Motor neuron (in vitro differentiated cells): ENCODE measurements at places on chromosomes 11 and 22. TPM values are rescaled to one million over a fixed set of nuclear protein-coding genes. Genes with fewer than 3 reads are reported as not detected.

DNA sequence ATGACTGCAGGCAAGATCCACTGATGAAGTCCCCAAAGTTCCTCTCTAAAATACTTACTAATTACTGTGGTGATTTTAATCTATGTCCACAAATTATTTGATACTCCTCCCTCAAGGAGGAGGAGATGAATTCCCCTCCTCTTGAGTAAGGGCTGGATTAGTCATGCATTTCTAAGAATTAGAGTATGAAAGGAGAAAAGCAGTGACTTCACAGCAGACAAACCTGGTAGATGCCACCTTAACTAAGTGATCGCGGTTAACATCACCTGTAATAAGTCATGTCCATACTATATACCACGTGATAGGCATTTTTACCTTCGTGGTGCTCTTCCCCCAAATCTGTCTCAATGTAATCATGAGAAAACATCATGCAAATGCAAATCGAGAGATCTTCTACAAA, 52.0 kb upstream of the TSPAN18 start:
- no peak for ATAC-seq

DNA sequence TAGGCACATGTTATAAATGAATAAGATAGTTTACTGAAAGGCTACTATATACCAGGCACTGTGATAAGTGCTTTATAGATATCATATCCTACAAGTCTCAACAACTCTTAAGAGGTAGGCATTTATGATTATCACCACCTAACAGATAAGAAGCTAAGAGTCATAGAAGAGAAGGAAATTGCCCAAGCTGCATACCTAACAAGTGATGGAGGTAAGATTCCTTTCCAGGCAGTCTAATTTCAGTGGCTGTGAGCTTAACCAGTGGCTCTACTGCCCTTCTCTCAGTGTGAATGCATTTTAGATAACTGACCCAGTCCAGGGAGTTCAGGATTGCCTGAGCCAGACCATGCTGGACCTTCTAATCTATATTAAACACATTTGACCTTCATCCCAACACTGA, 39.2 kb downstream of the HEPHL1 start:
- no peak for ATAC-seq

DNA sequence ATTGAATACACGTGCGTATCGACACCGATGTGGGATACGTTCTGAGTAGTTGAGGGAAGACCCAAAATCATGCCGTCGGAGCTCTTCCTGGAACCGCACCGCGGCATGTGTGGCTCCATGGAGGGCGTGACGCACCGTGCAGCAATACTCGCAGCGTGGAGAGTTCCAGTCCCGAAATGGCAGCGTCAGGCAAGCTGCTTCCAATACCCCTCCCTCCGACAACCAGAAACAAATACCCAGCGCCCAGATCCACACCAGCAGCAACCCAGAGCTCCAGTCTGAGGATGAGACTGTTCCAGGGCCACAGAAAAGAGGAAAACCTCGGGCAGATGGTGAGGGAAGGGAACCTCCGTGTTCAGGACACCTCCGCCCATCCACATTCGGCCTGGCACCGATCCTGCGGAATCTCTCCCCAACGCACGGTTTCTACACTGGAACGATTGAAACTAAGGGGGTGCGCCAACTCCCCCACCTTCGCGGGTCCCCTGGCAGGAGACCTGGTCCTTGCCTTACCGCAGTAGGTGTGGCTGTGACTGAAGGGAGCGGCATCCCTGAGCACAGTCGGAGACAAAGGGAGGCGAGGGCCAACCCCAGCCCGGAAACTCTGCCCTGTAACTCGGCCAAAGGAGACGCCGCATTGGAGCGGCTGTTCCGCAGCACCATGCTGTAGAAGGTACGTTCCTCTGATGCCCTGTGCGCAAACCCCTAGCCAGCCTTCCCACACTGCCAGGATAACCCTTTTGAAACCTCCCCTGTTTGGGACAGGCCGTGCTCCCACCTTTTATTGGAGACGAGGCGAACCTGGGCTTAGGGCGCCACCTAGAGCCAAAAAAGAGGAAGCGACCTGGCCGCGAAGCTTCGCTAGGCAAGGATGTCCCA, 28.2 kb downstream of the DBX1 start:
- peak; percentile 54 for ATAC-seq

- ATAC-seq, result no peak
Observed at GRCh38 chr11:23730307-23730998, 766.4 kb upstream of the LUZP2 start.

DNA sequence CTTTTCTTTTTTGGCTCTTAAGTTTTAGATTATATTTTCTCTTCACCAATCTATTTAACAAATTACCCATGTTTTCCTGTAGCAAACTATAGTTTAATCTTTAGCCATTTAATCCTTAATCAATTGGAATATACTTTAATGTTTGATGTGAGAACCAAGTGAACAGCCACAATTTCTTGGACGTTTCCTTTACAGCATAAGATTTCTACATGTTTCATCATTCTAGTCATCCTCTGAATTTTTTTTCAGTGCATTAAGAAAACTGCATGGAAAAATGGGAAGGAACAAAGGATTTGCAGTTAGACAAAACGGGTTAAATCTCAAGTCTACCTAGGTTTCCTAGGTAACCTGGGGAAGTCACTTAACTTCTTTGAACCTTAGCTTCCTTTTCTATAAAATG, 507.1 kb upstream of the CCDC90B start:
- no peak for ATAC-seq

- ATAC-seq, result no peak
Observed at GRCh38 chr22:42602470-42602869, 12.2 kb downstream of the POLDIP3 start.

DNA sequence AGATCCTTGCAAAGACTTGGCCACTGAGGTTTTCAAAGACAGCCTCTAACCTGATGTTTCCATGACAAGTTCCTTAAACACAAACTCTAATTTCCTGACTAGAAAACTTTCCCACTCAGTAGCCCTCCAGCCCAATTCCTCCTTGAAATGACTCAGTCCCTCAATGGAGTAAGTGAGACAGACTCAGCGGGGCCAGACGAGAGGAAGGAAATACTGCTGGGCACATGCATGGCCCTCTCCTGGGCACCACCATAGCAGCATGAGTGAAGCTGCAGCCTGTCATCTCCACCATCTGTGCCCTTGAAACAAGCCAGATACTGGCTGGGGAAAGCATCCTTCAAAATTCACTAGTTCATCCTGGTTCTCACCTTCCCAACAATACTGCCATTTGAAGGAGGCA, 76.2 kb upstream of the GDPD4 start:
- no peak for ATAC-seq

DNA sequence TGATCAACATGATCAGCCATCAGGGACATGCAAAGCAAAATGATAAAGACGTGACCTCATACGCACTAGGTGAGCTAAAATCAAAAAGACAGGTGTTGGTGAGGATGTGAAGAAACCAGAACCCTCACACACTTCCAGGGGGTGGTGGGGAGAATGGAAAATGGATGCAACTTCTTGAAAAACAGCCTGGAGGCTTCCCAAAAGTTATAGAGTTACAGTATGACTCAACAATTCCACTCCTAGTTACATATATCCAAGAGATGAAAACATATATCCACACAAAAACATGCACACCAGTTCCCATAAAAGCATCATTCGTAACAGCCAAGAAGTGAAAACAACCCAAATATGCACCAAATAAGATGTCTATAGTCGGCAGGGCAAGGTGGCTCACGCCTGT, 42.1 kb upstream of the APLNR start:
- peak; percentile 29 for ATAC-seq

DNA sequence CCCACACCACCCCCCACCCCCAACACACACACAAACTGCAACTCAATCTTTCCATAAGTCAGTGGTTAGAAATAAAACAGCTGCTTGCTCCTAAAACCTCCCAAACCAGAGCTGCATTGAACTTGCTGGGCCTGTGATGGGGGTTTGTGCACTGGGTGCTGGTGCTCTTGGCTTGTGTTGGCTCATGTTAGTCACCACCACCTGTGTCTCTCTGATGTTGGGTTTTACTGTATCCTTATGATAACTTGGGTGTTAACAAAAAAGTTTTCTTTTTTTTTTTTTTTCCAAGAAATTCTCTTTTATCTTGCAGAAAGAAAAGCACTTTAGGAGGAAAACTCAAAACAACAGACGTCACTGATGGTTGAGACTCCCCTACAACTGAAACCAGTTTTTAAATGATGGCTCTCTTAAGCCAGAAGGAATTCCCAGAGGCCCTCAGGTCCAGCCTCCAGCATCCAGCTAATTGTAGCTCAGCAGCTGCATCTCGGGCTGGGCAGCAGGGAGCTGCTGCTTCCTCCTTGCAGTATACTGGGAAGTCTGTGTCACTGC, 79.9 kb upstream of the DRD2 start:
- no peak for ATAC-seq

GRCh38 chr22:40385036-40385782, 14.8 kb downstream of the SGSM3 start:
- no peak for ATAC-seq

DNA sequence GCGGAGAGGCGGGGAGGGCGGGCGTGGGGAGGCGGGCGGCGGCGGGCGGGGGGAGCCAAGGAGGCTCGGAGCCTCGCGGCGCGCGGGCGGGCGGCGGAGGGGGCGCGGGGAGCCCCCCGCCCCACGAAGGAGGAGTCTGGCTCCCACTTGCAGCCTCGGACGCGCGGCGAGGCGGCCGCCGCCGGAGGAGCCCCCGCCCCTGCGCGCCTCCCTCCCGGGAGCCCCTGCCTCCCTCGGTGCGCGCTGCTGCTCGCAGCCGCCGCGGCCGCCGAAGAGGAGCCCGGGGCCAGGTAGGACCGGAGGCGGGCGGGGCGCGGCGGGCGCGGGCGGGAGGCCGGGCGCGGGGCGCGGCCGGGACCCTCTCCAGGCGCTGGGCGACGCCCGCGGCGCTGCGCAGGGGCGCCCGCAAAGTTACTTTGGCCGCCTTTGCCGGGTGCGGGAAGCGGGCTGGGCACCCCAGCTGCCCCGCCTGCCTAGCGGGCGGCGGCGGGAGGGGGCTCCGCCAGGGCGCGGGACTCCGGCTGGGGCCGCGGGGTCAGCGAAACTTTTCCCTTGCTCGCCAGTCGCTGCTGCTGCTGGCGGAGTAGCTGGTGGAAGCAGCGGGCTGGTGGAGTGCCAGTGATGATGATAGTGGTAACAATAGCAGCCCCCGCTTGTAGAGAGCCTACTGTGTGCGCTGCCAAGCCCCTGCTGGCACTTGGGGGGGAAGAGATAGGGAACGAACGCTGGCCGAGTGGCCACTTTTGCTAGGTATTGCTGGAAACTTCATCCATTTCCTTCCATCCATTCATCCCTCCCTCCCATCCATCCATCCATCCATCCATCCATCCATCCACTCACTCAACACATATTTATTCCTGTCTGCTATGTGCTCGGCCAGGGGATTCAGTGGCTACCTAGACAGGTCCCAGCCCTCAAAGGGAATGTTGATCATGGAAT, at the start of gene MPPED1:
TSS of gene MPPED1 (plus strand) at position 146 of the 939 bp plus-strand sequence. CDS start 12,972 bp downstream, outside the sequence.
- no peak for ATAC-seq

DNA sequence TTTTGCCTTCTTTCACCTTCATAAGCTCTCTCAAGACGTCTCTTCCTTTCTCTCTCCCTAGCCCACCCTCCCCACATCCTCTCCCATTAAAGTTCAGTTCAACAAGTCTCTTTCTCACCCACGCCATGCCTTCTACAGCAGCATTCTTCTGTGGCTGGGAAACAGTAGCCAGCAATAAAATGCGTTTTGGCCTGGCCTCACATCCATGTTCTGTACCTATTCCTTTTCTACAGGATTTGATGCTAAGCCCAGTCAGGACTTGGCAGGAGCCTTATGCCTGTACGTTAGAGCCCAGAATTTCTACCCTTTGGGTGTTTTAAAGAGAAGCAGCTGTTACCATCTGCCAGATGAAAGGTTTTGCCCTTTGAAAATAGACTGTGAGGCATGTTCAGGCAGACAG, 7.1 kb upstream of the CD44 start:
- ATAC-seq, result no peak

DNA sequence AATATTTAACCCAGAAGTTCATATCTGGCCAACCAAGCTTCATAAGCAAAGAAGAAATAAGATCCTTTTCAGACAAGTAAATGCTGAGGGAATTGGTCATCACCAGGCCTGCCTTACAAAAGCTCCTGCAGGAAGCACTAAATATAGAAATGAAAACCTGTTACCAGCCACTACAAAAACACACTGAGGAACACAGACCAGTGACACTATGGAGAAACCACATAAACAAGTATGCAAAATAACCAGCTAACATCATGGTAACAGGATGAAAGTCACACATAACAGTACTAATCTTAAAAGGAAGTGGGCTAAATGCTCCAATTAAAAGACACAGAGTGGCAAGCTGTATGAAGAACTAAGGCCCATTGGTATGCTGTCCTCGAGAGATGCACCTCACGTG, 311.4 kb downstream of the DYNC2H1 start:
- ATAC-seq, result peak; percentile 33

GRCh38 chr22:42745118-42745517, 24.4 kb upstream of the A4GALT start:
- no peak for ATAC-seq

GRCh38 chr11:120052196-120052775, 85.6 kb downstream of the TRIM29 start:
- ATAC-seq, result no peak

DNA sequence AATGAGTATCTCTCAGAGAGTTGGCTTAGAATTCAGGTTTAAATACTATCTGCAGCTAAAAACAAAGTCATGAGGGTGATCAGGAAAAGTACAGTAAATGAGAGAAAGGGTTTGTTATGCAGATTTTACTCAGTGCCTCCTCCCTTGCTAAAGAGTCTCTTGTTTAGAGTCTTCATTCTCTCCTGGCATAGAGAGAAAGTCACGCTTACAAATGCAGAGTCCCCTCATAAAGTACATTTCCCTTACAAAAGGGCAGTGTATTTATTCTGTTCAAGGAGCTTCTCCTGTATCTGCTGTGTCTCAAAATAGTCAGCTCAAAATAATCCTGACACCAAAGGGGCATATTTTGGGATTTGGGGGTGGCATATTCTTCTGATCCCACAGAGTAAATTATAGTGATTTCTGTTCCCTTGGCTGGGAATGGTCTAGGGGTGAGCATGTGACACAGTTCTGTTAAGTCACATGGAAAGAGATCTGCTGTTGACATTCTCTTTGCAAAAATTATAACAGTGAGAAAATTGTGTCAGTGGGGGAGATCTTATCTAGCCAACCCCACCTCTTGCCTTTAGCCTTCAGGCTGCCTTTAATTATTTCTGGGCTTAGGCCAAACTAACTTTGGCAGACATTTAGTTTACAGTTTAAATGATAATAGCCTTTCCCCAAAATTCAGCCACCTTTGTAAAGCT, 102.9 kb downstream of the MTNR1B start:
- ATAC-seq, result no peak

DNA sequence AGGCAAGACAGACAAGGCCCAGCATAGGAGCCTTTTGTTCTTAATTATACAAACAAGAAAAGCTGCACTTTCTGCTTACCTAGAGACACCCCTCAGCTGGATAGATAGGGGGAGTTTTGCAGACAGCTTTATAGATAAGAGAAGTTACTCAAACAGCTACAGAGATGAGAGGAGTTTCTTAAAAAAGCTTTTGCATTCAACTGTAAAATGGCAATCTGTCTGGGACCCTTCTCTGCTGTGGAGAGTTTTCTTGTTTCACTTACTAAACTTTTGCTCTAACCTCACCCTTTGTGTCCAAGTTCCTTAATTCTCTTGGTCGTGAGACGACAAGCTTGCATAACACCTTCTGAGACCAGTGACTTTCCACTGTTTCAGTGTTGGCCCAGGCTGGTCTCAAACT, 103.8 kb upstream of the CHORDC1 start:
- no peak for ATAC-seq

The YPEL1 gene
- 0.81 and 2.4 TPM in 2 replicates for total RNA-seq

The XNDC1N gene
- total RNA-seq, result 8.5 and 10.0 TPM in 2 replicates

The PIWIL4 gene
- 4.5 and 5.3 TPM in 2 replicates for total RNA-seq

The EXPH5 gene
- 3.6 and 3.9 TPM in 2 replicates for total RNA-seq

The MS4A6A gene
- total RNA-seq, result 0.50 TPM in 1 of 2 replicates, not detected in the other

The SAAL1 gene
- total RNA-seq, result 27.8 and 29.1 TPM in 2 replicates
